IgD-negative memory B cell (primary cell): ENCODE measurements at places on chromosomes 12 and 14. TPM values are rescaled to one million over a fixed set of nuclear protein-coding genes. Genes with fewer than 3 reads are reported as not detected.

The TRHDE gene
- polyA plus RNA-seq, result not detected

The CDH24 gene
- polyA plus RNA-seq, result 0.09 TPM

The CATSPERB gene
- polyA plus RNA-seq, result 0.06 TPM

The TPH2 gene
- polyA plus RNA-seq, result not detected

The VRTN gene
- polyA plus RNA-seq, result not detected

The PRB2 gene
- not detected for polyA plus RNA-seq
